Pulmonary artery endothelial cell (primary cell): ENCODE measurements at places on chromosomes 5 and 9.

- DNase-seq: no peak
Measured at GRCh38 chr9:103397868-103398600, 402.9 kb downstream of the CYLC2 start.

DNA sequence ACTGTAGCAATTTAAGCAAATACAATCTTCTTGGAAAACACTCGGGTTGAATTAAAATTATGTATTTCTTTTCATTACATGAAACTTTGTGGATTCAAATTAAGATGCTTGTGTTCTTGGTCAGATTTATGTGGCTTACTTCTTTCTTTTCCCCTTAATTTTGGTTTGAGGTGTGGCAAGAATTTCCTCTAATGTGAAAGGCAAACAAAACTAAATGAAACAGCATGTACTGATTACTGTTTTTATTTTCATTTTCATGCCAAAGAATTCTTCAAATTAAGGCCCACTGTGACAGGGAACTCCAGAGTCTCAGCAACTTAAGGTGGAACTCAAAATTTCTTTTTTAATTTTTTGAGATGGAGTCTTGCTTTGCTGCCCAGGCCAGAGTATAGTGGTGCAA is at the start of gene OMD:
TSS of gene OMD (minus strand) at position 132 of the 400 bp plus-strand sequence. CDS start 6,913 bp downstream, outside the sequence.
- no peak for DNase-seq

GRCh38 chr9:4583001-4583400 is 79.1 kb upstream of the PLPP6 start:
- no peak for DNase-seq

DNA sequence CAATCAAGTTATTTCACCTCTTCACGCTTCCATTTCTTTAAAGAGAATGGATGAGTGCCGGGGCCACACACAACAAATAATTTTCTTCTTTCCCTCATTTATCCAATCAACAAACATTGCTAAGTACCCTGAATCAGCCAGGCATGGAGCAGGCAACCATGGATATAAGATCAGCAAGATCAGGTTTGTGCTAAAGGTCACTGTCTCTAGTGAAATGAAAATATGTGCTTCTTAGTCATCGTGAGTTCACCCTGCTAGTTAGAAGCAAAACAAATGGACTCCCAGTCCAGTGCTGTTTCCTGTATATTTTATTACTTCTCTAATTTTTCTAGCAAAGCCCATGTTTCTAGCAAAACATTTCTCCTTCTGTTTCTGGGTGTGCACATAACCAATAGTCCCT is 629.2 kb downstream of the BNC2 start:
- no peak for DNase-seq

- DNase-seq: no peak
Measured at GRCh38 chr5:158614951-158615350, 484.8 kb downstream of the EBF1 start.

DNA sequence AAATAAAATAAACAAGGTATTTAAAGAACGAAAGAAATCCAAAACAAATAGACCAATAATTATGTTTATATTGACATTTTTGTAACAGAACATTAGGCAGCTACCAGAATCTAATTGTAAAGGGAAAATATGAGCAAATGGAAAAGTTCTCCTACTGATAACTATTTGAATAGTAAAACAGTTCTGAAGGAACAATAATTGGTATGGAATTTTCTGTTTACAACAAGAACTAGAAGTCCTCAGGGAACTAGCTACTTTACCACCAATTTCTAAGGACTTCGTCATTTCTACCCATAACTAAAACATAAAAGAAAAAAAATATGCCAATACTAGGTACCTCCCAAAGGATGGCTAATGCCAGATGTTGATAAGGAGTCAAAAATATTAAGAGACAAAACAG is 58.5 kb downstream of the AP3B1 start:
- DNase-seq: no peak

DNA sequence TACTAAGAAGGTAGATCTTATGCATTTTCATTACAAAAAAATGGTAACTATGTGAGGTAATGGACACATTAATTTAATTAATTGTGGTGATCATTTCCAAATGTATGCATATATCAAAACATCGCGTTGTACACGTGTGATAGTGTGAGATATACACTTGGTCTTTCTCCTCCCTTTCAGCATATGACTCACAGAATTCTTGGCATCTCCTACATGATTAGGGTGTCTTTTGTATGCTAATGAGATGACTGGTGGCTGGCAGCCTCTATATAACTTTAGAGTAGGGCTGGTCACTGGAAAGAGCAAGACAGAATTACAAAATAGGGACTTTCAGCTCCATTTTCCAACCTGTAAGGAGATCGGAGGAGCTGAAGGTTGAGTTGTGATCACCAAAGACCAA is 1167.6 kb downstream of the CDH12 start:
- peak; percentile 50 for DNase-seq

GRCh38 chr5:139141446-139142204 is 56.5 kb downstream of the SIL1 start:
- peak; percentile 47 for DNase-seq

DNA sequence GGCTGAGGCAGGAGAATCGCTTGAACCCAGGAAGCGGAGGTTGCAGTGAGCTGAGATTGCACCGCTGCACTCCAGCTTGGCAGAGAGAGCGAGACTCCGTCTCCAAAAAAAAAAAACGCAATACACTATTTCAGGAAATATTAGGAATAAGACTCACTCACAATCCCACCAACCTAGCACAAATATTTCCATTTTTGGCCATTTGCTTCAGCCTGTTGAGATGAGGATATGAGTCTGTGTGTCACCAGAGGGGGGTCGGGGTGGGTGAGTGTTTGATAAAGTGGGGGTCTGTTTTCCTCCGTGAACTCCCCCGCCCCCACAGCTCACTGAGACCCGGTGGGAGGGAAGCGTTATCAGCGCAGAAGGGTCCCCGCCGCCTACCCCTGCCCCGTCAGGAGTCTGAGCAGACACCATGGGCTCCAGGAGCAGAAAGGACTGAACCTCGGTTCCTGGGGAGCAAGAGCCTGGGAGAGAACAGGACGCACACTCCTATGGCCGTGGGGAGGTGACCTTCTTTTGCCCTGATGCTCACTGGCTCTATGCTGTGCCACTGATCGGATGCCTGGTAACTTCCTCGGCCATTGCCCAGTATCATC is 153.8 kb upstream of the PHYKPL start:
- no peak for DNase-seq

DNA sequence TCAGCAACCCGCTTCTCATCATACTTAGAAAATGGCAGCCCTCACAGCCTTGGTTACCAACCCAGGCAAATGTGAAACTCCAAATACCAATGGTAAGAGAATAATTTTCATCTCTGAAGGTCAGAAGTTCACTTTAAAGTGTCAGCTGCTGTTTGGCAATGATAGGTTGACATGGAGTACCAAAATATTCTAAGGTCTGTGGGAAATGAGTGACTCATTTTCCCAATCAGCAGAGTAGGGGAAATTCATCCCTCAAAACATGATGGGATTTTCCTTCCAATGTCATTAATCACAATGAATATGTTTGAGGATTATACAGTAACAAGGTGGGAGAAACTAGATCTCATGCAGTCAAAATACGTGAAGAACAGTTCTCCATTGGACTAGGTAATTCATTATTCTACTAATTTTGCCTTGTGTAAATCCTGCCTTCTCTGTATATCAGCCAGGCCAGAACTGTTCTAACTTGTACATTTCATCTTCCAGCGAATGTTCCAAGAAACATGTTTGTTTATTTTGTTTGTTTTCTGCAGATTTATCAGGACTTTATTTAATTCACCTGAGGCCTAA is 53.1 kb upstream of the ERBIN start:
- no peak for DNase-seq

- no peak for DNase-seq
Measured at GRCh38 chr5:146947181-146947941, 68.8 kb upstream of the PPP2R2B start.

GRCh38 chr5:50749181-50749580 is 82.7 kb downstream of the PARP8 start:
- no peak for DNase-seq

- DNase-seq: no peak
Measured at GRCh38 chr5:128241051-128241695, 157.6 kb downstream of the SLC12A2 start.

- no peak for DNase-seq
Measured at GRCh38 chr9:74245866-74246497, 251.2 kb upstream of the RORB start.

DNA sequence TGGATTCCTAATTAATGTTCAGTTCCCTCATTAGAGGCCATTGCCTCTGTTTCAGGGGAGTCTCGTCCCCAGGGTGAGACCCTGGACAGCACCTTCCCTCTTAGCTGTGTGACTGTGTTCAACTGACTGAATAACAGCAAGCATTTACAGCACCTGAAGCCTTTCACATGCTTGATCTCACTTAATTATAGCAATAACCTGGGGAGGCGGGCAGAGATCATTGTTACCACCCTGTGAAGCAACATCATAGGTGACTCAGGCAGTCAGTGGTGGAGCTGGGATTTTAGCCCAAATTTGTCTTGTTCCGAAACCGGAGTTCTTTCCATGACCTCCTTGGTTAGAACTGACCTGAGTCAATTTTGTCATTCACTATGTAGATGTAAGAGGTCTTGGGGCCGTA is 105.2 kb upstream of the RAD23B start:
- DNase-seq: no peak

GRCh38 chr5:173310218-173310769 is 17.9 kb downstream of the STC2 start:
- no peak for DNase-seq

DNA sequence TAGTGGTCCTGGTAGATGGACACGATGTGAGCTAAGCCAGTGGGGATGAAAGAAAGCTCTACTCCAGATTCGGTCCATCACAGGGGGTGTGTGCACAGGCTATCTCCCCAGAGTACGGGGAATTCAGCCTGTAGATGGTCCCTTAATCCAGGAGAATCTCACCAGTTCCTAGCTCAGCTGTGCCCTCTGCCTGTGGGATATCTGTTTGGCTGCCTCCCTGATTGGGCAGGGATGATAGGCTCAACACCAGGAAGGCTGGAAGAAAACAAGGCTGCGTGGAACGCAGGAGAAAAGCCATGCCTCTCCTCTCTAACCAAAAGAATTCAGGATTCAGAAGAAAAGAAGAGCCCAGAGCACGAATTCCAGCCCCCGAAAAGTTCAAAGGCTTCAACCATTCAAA is 40.9 kb downstream of the VLDLR start:
- no peak for DNase-seq

DNA sequence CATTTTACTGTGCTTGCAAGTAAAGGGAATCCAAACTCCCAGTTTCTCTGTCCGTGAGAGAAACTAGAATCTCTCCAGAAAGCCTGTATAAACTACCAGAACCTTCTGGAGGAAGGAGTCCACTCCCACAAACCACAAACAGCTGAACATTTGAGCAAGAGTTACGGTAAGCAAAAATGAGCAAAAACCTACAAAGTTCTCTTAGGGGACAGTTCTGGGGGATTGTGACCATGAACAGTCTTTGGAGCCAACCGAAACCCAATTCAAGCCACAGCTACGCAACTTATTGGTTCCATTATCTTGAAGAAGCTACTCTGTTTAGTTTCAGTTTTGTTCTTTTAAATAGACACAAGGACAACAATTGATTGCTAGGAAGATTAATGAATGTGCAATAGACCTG is 330.6 kb downstream of the ASTN2 start:
- DNase-seq: no peak

DNA sequence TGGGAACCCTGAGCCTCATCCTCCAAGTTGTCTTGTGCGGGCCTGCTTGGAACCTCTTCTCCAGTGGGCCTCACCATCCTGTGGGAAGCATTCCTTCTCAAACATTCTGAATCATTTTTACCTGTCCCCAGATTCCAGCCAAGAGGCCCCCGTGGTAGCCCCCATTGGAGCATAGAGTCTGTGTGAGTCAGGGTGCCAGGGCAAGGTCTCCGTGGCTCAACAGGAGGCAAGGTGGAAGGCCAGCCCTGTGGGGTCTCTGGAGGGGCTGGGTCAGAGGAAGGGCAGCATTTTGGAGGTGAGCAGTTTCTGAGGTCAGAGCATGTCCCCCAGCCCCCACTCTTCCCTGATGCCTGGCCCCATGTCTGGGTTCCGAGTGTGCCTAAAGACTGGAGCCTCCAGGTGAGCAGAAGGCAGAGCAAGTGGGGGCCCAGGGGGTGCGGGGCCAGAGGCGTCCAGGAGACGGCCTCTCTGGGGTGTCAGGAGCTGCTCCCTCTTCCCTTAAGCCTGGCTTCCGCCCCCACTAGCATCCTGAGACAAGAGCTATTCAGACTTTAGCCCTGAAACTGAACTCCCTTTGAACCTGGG is 2.1 kb downstream of the CACNA1B start:
- no peak for DNase-seq

DNA sequence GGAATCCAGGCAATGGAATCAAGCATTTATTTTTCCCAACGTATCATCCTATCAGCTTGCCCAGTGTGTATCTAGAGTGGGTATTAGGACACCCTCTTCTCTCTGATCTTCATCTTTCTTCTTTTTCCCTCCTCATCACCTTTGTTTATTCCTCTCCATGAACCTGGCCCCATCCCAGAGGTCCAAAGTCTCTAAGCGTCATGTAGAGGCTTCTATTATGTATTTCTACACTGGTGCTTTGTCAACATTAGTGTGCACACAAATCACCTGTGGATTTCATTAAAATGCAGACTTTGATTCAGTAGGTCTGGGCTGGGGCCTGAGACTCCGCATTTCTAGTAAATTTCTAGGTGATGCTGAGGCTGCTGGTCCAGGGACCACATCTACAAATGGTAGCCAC is 19.8 kb upstream of the PIP5K1B start:
- DNase-seq: no peak

- no peak for DNase-seq
Measured at GRCh38 chr5:8522646-8523045, 653.7 kb downstream of the MTRR start.

- DNase-seq: peak; percentile 78
Measured at GRCh38 chr5:147530530-147531389, 20.9 kb upstream of the DPYSL3 start.

GRCh38 chr5:59116231-59116865 is 533.5 kb downstream of the RAB3C start:
- no peak for DNase-seq

DNA sequence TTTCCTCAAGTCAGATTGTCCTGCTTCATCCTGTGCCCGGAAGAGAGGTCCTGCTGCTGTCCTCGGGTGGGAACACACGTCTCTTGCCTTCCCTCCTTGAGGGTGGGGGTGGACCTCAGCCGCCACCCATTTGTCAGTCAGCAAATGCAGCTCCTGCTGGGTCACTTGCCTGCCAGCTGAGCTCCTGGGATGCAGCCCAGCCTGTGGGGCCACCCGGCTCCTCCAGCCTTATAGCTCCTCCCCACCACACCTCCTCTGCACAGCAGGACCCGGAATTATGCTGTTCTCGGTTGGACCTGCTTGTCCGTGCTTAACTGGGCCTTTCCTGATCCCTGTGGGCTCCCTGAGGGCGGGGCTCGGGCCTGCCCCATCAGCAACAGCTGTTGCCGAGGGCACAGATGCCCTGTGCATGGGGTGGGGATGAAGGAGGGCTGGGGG is 52.7 kb downstream of the RXRA start:
- DNase-seq: no peak

GRCh38 chr5:93336330-93337110 is 244.5 kb downstream of the NR2F1-AS1 start:
- DNase-seq: no peak

DNA sequence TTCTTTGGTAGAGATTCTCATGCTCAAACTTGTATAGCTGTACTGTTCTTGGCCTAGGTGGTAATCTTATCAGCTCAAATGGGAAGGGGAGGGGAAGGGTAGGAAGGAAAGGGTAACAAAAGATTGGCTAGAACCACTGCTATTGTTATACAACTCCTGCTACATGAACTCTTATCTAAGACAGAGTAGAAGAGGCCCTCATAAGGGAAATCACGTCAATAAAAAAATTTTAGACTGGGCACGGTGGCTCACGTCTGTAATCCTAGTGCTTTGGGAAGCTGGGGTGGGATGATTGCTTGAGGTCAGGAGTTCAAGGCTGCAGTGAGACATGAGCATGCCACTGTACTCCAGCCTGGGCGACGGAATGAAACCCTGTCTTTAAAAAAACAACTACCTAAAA is 15.9 kb downstream of the STOM start:
- DNase-seq: peak; percentile 92
